Activated T-cell treated with anti-CD3 and anti-CD28 coated beads for 1 hour (primary cell): ENCODE measurements at places on chromosomes 16 and 17.

DNA sequence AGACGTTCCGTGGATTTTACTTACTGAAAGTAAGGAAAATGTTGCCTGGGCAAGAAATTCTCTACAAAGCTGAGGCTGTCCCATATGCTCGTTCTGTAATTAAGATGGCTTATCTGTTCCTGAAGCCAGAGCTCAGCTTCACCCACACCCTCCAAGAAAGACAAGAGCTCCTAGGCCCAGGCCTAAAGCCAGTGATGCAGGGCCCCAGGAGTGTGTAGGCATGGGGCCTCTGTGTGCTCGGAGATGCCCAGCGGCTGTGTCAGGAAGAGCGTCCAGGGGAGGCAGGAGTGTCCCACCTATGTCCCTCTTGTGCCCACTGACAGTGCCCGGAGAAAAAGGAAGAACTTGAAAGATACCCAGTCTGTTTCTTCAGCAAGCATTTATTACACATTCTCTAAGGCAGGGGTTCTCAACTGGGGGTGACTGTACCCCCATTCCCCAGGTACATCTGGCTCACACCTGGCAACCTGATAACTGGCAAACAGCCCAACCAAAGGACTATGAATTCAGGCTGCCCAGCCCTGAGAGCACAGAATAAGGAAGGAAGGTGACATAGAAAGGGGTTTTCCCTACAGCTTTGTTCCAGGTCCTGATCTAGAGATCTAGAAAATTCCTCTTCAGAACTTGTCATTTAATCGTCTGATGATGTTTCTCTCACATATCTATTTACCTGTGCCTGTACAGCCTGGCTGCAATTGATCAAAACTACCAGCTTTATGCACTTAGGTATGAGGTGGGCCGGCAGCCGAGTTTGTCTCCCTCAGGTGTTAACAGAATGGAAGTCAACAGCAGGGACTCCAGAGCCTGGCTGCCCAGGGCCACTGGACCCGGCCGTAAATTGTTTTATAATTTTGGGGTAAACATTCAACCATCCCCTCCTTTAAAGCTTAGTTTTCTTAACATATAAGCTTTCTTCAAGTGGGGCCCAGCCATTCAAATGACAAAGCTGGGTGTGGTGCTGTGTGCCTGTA, 12.0 kb downstream of the SNN start:
- DNase-seq, result no peak

DNA sequence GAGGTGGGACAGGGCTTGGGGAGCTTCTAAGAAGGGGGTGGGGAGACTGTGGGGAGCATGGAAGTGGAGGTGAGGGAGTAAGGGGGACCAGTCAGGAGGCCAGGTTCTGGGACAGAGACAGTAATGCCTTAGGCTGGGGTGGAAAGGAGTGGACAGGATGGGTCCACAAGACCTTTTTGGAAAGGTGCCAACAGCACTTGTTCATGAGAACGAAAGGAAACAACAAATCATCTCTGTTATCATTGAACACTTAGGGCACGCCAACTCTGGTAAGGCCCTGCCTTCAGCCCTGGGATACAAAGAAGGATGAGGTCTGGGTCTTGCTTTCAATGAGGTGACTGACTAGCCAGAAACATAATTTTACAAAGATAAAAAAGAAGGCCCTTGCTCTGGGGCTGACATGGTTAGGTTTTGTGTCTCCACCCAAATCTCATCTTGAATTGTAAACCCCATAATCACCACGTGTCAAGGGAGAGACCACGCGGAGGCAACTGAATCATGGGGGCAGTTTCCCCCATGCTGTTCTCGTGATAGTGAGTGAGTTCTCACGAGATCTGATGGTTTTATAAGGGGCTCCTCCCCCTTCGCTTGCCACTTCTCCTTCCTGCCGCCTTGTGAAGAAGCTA, 113.8 kb downstream of the SLC39A11 start:
- no peak for DNase-seq

- DNase-seq, result no peak
These were observed 15.6 kb downstream of the TRAF4 start for GRCh38 chr17:28759256-28759865.

GRCh38 chr16:51420247-51420646, 269.2 kb upstream of the SALL1 start:
- no peak for DNase-seq

GRCh38 chr16:47481698-47482374, 20.7 kb downstream of the PHKB start:
- DNase-seq, result no peak

- DNase-seq, result no peak
These were observed 28.2 kb downstream of the ATP2C2 start for GRCh38 chr16:84396537-84397008.

DNA sequence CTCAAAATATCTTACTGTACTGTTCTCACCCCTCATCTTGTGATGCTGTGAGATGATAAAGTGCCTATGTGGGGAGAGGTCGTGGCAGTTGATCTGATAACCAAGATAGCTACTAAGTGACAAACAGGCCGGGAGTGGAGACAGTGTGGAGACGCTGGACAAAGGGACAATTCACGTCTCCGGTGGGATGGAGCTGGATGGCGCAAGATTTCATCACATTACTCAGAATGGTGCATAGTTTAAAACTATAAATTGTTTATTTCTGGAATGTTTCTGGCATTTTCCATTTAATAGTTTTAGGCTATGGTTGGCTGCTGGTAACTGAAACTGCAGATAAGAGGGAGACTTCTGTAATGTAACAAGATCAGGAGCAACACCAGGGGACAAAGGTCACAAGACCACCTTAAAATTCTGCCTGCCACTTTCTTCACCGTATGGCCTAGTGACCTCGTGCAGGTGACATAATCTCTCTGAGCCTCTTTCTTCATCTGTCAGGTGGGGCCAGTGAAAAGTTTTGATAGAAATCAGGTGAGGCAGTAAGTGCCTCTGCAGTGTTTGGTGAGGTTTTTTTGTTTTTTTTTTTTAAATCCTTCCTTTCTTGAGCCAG, 54.4 kb upstream of the LGALS9 start:
- DNase-seq, result no peak

GRCh38 chr17:46782250-46782953, 36.1 kb downstream of the WNT3 start:
- DNase-seq, result no peak

DNA sequence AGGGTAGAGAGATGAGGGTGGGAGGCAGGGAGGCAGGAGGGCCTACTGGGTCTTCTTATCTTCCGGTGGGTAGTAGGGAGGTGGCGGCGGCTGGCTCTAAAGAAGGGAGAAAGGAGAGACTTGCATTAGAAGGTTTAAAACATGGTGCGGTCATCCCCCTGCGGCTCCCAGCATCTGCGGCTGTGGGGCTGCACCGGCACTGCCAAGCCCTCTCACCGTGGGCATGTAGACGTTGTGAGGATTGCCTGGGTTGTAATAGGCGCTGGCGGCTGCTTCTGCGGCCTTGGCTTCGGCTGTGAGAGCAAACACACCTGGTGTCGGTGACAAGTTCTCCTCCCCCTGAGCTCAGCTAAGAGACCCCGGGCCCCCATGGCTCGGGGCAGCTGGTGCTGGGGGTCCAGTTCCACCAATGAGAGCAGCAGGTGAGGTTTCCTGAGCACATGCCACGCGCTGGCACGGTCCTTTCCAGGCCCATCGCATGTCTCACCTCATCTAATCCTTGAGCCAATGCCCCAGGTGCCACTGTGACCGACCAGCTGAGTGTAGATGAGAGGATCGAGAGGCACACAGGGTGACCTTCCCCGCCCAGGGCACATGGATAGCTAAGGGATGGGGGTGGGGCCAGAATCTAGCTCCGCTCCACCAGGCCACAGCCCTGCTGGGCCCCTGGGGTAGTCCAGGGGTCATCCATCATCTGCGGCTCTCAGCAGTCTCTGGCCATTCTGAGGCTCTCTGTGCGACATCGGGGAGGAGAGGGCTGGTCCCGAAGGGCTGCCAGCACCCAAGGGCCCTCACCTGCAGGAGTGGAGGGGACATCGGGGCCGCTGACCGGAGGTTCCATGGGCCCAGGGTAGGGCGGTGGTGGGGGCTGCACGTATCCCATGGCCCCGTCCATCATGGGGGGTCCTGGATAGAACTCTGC, 2.7 kb upstream of the UNC13D start:
- no peak for DNase-seq

DNA sequence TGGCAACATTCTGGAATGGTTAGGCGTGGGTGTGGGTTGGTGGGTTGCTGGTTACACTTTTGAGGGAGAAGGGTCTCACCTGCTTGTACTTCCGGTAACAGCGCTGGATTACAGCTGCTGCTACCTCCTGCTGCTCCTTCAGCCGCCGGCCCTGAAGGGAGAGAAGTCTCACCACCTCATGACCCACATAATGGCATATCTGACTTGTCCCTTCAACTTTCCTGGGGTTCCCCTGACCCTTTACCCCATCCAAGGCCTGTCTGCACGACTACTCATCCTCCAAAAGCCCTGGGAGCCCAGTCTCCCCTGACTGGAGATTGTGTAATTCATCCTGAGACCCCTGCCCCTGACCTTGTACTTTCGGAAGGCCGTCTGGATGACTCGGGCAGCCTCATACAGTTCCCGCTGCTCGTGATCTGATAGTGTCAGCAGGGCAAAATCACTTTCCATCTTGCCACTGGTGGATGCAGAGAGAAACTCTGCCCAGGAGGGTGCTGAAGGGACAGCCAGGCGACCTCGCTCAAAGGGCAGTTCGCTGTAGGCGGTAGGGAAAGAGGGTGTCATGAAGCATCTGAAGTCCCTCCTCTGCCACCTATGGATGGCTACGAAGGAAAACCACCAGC, 2.0 kb upstream of the SPAG7 start:
- DNase-seq, result no peak

- DNase-seq, result no peak
These were observed 29.8 kb downstream of the PITPNM3 start for GRCh38 chr17:6526362-6527152.

DNA sequence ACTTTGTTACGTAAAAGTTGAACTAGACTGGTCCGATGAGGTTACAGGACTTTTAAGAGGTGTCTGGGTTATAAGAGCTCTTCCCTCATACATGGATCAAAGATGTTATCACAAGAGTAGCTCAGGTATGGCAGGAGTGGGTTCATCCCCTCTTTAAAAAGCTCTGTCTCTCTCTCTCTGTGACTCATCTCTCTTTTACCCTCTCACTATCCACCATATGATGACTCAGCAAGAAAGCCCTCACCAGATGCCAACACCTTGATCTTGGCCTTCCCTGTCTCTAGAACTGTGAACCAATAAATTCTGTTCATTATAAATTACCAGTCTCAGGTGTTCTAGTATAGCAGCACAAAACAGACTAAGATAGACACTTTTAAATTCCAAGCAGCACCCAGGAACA, 1.9 kb upstream of the CLEC19A start:
- no peak for DNase-seq

DNA sequence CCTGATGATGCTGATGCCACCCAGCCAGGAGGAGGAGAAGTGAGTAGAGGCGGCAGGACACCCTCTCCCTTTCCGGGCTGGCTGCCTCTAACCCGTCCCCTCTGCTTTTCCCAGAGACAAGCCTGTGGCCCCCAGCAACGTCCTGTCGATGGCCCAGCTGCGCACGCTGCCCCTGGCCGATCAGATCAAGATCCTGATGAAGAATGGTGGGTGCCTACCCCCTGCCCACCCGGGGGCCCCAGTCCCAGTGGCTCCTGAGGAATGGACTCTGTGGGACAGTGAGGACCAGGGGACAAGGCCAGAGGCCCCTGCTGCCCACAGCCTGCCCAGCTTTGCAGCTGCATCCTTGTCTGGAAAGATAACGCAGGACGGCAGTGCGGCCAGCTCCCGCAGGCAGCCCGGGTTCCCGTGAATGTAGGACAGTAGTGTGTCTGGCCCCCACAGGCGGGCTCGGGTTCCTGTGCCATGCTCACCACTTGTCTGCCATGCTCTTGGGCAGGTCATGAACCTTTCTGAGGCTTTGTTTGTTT, 19.9 kb downstream of the POLR3E start:
- DNase-seq, result no peak

GRCh38 chr16:76956394-76956793, 234.6 kb upstream of the MON1B start:
- no peak for DNase-seq

GRCh38 chr17:59785091-59785799, 77.8 kb downstream of the VMP1 start:
- no peak for DNase-seq

GRCh38 chr16:52466994-52467393, 79.9 kb downstream of the TOX3 start:
- no peak for DNase-seq

- no peak for DNase-seq
These were observed 10.0 kb upstream of the ACSM1 start for GRCh38 chr16:20707461-20707860.

- DNase-seq, result peak; percentile 56
These were observed 13.6 kb upstream of the EEF2K start for GRCh38 chr16:22192261-22193062.

DNA sequence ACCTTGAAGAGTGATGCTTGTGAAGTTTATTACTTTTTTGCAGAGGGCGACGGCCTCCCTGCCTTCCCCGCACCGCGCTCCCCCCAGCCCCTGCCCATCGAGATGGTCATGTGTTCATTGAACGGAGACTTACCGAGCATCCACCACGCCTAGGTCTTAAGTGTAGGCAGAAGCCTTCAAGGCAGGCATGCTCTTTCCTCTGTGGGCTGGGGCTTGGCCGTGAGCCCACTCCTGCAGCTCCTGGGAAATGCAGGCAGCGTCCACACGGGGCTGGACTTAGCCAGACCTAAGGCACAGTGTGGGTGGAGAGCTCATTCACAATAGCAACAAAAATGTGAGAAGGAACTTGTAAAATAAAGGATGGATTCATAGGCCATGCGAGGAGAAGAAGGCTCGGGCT, 19.2 kb downstream of the RNF213 start:
- no peak for DNase-seq

- no peak for DNase-seq
These were observed 3.7 kb downstream of the TNK1 start for GRCh38 chr17:7384489-7385081.

GRCh38 chr17:42571435-42572225, 4.7 kb downstream of the MLX start:
- DNase-seq, result no peak

GRCh38 chr17:80060644-80061043, 24.2 kb downstream of the CCDC40 start:
- no peak for DNase-seq

DNA sequence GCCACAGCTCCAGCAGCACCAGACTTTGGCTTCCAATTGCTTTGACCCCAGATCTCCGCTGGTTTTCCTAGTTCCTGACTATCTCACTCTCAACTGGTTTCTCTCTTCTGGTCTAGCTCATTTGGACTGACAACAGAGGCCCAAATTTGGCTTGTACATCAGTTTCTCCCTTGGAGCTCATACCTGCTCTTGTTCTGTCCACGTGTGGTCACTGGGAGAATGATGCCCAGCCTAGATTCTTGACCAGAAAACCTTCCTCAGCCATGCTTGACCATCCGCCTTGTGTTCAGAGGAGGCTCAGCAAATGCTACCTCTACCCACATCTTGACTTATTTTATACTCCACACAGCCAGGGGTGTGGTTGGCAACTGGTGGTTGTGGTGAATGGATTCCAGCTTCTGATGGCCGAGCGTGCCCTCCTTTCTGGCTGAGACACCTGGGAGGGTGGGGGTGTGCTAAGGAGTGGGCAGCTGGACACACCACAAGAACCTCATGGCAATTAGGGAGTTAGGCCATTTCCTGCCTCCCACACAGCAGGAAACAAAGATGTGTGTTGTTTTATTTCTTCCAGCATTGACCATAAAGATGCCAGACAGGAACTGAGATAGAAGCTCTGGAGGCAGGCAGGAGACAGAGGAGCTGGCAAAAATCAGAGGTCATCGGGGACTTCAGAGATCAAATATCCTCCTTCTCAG, 93.8 kb upstream of the FAM20A start:
- DNase-seq, result no peak

- DNase-seq, result no peak
These were observed 26.9 kb downstream of the IRX5 start for GRCh38 chr16:54957403-54958166.
